ENCODE measurements at places on chromosomes 16 and 17. TPM values are rescaled to one million over a fixed set of nuclear protein-coding genes. Genes with fewer than 3 reads are reported as not detected.

The PLA2G10 gene
- not detected for total RNA-seq

The KLHL11 gene
- total RNA-seq: 8.9 TPM

The ARL5C gene
- total RNA-seq: not detected

The NTN3 gene
- total RNA-seq: not detected

The TMEM235 gene
- not detected for total RNA-seq

The DYNLRB2 gene
- total RNA-seq: not detected

The TMEM231 gene
- 59.9 TPM for total RNA-seq
